ENCODE measurements at places on chromosomes 11 and 22.

- DNase-seq: no peak
These were observed 51.4 kb downstream of the JAM3 start for GRCh38 chr11:134120143-134120850.

DNA sequence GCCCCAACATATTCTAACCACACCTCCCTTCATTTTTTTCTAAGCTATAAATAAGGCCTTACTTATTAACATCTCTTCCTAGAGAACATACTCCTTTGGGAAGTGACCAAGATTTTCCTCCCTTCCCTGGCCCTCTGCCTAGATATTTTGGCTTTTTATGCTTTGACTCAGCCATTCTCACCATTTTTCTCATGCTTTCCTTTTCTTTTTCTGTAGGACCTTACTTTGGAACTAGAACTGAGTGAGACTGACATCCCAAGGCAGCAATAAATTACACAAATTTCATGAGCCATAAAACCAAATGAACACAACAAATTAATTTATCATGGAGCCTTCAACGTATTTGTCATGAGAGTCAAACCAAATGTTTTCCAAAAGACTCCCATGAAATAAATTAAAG is 142.7 kb upstream of the CTSC start:
- DNase-seq: no peak

GRCh38 chr22:46409631-46410210 is 74.2 kb downstream of the TRMU start:
- DNase-seq: no peak

DNA sequence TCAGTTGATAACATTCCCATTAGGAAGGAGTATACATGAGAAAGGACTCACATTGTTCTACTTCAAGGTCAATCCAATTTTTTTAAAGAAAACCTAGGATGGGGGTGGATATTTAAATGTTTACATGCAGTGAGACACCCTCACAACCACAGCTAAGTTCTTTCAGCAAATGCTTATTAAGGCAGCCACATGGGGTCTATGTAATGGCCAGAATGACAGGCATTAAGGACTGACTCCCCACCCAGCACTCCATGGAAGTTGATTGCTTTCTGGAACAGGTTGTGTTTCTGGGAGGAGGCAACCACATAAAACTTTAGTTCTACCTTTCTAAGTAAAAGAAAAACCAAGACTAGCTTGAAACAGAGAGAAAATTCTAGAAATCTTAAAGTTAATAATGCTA is 662.0 kb upstream of the CCDC90B start:
- no peak for DNase-seq

DNA sequence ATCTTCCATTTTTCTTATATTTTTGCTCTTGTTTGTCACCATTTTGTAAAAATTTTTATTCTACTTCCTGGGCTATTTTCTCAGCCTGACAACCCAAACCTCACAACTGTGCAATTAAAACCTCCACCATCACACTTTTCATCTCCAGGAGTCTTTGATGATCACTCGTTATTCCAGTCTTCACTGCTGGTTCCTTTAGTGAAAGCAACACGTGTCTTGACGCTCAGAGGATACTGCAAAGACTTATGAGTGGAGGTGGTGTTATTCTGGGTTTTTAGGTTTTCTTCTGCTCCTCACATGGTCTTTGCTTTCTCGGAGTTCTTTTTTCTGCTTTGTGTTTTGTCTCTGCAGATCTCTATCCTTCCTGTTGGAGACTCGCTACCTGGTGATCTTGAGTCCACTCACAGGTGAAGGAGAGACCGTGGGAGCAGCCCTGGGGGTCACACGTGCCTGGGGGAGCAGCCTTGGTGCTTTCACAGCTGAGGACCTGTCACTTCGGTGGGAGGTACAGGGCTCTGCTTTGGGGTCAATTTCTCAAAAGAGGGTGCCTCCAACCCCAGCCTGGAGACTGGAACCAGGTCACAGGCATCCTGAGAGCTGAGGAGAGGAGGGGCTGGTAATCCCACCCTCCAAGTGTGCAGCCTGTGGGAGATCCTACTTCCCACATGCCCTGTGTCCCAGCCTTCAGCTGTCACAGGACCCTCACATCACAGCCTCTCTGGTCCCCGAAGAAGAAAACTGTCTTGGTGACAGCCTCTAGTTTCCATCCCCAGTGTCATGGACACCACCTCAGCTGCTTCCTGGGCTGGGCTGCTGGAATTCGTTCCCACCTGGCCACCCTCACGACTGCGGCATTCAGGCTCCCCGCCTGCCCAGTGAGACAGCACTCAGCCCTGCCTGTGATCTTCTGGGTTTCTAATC is 11.0 kb downstream of the SULT4A1 start:
- no peak for DNase-seq

DNA sequence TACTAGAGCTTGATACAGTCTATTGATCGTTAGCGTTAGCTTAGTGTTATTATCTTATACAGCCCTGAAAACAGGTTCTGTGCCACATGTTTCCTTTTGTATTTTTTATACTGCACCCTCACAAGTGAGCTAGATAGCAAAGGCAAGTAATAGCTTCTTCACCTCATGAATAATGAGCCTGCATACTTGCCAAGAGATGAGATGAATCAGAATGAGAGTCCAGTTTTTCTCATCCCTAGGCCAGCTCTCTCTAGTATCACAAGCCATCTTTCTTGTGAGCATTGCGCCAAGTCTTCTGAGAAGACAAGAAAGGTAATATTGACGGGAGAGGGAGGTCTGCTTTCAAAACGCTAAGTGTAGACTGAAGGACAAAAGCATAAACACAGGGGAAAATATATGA is 8.7 kb upstream of the CARD18 start:
- no peak for DNase-seq

DNA sequence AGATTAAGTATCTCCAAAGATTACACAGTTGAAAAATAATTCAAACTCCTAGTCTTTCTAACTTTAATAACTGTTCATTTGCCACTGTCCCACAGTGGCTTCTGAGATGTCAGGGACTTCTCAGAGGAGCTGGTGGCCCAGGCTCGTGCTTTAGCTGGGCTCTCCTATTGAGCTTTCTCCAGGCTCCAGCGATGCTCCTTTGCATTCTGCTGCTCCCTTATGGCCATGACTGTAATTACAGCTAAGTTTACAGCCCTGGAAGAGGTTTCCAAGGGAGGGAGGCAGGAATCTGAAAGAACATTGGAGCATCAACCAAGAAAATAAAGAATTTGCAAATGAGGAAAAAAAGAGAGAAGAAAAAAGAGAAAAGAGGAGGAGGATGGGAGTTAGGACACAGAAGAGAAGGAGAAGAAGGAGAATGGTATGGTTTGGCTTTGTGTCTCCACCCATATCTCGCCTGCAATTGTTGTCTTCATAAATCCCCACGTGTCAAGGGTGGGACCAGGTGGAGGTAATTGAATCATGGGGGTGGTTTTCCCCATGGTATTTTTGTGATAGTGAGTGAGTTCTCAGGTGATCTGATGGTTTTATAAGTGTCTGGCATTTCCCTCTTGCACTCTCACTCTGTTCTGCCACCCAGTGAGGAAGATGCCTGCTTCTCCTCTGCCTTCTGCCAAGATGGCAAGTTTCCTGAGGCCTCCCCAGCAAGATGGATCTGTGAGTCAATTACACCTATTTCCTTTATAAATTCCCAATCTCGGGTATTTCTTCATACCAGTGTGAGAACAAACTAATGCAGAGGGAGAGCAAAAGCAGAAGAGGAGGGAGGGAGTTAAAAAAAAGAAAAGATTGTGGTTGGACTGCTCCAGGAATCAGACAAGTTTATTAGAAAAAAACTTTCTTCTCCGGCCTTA is 857.0 kb downstream of the KCNA4 start:
- DNase-seq: no peak

GRCh38 chr11:118060869-118061268 is 16.0 kb upstream of the TMPRSS4 start:
- DNase-seq: no peak

GRCh38 chr22:39343259-39344045 is 6.3 kb upstream of the SYNGR1 start:
- DNase-seq: no peak

GRCh38 chr11:133922078-133922870 is 34.5 kb downstream of the IGSF9B start:
- no peak for DNase-seq

DNA sequence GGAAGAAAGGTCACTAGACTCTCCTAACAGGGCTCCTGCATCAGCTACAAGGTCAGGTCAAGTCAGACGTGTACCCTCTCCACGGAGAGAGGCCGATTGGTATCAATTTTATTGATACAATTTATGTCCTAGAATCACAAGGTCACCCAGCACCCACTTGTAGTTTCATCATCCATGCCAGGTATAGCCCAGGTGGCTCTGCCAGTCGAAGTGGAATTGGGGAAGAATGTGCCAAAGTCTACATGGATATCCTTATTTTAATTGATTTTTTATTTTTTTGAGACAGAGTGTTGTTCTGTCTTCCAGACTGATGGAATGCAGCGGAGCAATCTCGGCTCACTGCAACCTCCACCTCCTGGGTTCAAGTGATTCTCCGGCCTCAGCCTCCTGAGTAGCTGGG is 334.1 kb downstream of the SHANK2 start:
- no peak for DNase-seq

- no peak for DNase-seq
These were observed 16.1 kb downstream of the NCAPD3 start for GRCh38 chr11:134207538-134208239.

DNA sequence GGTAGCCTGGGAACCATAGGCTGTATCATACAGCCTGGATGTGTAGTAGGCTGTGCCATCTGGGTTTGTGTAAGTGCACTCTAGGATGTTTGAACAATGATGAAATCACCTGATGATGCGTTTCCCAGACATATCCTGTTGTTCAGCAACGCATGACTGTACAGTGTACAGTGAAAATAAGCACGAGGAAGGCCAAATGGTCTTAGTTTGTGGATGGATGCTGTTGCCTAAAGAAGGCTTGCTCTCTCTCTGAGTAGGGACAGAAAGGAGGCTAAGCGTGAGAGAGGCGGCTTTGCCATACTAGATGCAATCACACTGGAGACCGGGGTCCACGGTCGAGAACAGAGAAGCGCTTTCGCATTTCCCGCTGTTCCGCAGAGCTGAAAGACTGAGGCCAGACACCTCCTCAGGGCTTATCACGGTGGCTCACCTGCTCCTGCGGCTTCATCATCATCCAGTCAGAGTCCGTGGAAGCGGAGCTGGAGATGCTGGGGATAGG is 27.6 kb upstream of the APLP2 start:
- DNase-seq: no peak

- no peak for DNase-seq
These were observed 52.6 kb downstream of the MAP6 start for GRCh38 chr11:75616281-75616680.

DNA sequence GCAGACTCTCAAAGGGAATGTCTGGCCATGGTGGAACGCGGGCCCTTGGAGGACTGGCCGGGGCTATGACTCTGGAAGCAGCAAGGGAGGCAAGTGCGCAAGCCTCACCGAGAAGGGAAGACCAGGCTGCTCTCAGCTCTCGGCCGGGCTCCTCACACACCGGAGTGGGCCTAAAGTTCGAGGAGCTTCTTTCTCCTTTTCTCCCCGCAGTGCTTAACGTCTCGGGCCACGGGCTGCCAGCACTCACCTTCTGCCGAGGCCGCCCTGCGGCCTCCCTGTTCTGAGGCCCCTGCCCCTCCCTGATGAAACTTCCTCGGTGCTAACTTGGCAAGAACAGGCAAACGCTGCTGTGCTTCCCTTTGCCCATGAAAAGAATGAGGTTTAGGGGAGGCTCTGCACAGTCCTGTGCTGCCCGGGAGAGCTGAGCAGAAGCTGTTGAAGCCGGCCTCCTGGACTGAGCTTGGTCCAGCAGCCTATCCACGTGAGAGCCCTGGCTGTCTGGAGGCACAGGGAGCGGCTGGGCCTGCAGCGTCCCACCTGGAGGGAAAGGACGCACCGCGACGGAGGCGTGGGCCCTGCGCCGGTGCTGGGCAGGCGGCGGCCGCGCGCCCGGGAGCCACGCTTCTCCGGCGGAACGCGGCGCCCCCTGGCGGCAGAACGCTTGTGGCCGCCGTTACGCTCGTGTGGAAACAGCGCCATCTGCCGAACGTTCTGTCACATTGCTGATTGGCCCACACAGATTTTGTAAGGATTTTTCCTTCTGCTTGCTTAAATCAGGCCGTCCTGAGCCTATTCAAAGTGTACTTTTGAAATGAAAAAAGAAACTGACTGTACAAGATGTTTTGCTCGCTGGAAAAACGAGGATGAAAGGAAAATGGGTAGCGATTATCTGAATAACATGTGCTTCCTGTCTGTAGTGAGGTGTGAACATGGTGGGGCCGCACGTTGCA is 65.0 kb upstream of the TMEM45B start:
- peak; percentile 39 for DNase-seq

GRCh38 chr11:69274531-69275016 is 19.4 kb upstream of the MYEOV start:
- no peak for DNase-seq

- no peak for DNase-seq
These were observed 21.5 kb upstream of the CHKA start for GRCh38 chr11:68142441-68143309.

GRCh38 chr11:118901494-118902335 is 18.0 kb downstream of the CXCR5 start:
- no peak for DNase-seq

DNA sequence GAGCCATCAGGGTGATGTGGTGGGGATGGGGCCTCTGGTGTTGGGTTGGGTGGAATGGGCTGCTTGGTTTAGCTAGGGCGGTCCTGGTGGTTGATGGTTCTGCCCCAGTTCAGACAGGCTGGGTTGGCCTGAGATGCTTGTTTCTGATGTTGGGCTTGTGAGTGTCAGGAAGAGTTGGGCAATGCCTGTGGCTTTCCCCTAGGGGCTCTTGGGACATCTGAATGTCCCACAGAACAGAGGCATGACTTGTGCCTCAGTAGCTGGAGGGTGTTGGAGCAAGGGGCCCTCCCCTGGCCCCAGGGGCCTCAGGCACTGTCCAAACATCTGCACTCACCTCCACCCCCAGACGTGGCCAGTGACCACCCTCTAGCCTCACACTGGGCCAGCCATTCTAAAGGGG is 14.0 kb upstream of the CTSD start:
- no peak for DNase-seq

- DNase-seq: no peak
These were observed 401.6 kb downstream of the BRD1 start for GRCh38 chr22:49426098-49426497.

- no peak for DNase-seq
These were observed 1.7 kb upstream of the UCP3 start for GRCh38 chr11:74010306-74011300.

DNA sequence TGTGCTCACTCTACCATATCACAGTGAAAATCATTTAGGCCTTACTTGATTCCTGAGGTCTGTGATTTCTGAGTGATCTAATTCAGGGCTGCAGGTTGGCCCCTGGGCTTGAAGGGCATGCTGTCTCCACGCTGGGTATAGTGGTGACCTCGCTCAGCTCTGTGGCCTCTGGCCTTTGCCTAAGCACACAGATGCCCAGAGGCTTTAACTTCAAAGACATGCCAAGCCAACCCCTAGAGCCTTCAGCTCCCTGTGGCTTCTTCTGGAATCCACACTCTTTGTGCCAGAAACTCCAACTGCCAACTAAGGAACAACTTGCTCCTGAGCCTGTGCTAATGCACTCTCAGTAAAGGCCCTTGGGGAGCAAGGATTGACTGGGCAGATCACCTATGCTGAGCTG is 232.6 kb upstream of the MPPED2 start:
- DNase-seq: no peak

- DNase-seq: no peak
These were observed 48.7 kb downstream of the TBC1D22A start for GRCh38 chr22:46810856-46811786.

GRCh38 chr22:49415151-49415951 is 412.3 kb downstream of the BRD1 start:
- no peak for DNase-seq

Data from omental fat pad (tissue), 4 donors.